Brain pericyte (primary cell): ENCODE measurements at places on chromosomes 3 and 15.
A peak's percentile ranks its signal among the peaks of the same experiment; 100 is the strongest.

- no peak for DNase-seq
Observed at GRCh38 chr3:72535772-72536171, 312.5 kb downstream of the SHQ1 start.

DNA sequence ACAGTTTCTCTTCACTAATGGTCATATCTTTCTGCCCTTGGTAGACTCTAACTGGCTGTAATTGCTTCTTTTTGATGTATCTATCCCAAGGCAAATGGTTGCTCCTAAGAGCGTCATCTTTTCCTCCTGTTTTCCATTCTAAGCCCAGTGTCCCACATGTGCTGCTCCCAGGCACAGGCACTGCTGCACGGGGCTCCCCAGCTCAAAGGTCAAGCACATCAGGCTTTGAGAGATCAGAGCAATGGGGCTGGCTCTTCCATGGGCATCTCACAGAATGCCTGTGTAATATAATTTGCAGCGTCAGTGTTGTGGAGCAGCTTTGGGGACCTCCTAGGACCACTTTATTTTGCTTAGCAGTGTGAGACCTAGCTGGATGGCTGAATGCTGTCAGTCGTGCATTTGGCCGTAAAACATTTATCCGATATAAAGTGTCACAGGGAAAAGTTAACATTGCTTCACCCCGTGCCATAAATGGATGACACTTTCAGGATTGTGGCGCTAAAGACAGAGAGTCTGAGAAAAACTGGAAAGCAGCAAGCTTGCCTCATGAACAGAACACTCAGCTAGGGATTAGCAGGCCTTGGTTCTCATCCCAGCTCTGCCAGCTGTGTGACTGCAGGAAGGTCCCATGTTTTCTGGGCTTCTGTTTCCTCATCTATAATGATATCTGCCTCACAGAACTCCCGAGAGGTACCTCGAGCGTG lies 277.5 kb upstream of the TBL1XR1 start:
- DNase-seq = no peak

DNA sequence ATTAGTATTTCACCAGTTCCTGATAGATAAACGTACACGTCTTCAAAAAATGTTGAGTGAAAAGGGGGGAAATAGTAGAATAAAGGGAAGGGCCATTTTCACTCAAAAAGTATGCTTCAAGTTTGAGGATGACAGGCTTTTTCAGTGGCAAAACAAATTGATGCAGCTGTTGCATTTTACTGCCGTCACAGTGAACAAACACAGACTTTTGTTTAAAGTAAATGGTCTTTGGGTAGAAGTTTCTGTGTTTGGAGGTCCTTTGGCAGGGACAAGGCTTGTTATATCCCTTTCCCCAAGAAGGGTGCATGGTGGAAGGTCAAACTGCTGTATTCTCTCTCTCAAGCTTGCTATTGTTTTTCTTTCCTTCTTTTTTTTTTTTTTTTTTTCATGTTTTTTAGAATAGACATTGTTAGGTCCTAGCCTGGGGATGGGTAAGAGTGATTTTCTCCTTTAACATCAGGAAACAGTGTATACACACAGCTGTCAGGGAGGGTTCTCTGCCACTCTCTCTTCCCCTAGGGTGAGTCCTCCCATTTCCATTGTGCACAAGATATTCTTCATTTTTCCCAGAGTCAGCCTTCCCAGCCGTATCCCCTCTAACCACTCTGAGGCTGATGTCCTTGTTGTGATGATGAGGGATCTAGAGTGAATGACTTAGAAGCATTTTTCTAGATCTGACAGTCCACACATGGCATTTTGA lies 6.6 kb upstream of the SUCNR1 start:
- DNase-seq = no peak

DNA sequence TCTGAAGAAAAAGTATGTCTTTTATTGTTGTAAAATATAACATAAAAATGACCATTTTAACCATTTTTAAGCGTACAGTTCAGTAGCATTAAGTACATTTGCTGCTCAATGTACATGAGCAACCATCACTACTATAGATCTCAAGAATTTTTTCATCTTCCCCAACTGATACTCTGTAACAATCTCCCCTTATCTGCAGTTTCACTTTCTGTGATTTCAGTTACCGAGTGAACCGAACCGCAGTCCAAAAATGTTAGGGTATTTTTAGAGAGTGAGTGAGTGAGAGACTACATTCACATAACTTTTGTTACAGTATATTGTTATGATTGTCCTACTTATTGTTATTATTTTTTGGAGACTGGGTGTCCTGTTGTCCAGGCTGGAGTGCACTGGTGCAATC lies 9.0 kb upstream of the SLC25A26 start:
- DNase-seq = no peak

- no peak for DNase-seq
Observed at GRCh38 chr3:85758442-85758841, 799.7 kb downstream of the CADM2 start.

- DNase-seq = peak; percentile 36
Observed at GRCh38 chr15:81338170-81339007, 14.4 kb upstream of the STARD5 start.

DNA sequence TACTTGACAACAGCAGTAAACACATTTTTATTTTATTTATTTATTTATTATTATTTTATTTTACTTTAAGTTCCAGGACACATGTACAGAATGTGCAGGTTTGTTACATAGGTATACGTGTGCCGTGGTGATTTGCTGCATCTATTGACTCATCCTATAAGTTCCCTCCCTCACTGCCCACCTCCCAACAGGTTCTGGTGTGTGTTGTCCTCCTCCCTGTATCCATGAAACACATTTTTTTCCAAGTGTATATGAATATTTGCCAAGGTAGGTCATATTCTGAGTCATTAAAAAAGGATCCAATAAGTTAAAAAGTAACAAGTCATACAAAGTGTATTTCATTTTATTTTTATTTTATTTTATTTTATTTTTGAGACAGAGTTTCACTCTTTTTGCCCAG lies 567.3 kb upstream of the KCNMB2 start:
- DNase-seq = no peak

DNA sequence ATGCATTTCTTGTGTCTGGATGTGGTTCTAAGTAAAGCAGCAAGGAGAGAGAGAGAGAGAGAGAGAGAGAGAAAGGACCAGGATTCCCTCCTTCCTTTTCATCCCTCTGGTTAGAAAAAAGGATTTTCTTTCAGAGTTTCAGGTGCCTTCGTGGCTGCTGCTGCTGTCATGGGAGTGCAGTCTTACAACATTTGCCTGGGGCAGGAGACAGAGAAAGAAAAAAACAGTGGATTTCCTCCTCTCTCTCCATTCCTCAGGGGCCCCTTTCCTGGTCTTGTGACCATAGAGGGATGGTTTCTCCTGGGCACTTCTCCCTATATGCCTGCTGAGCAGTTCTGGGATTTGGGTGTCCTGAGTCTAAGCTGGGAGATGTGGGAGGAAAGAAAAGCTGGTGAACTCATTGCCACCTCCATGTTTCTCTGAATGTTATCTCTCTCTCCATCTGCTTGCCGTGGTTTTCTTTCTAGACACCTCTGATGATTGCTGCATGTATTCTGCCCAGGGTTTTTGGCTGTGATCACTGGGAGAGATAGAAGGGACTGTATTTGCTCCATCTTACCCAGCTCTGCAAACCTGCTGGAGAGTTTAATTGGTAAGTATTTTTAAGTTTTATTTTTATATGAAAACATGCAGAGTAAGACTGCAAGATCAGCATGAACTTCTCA lies 142.4 kb upstream of the RGMA start:
- no peak for DNase-seq

GRCh38 chr3:106088304-106088703 lies 219.5 kb upstream of the CBLB start:
- DNase-seq = no peak

GRCh38 chr3:187804745-187805121 lies 59.5 kb upstream of the BCL6 start:
- no peak for DNase-seq

DNA sequence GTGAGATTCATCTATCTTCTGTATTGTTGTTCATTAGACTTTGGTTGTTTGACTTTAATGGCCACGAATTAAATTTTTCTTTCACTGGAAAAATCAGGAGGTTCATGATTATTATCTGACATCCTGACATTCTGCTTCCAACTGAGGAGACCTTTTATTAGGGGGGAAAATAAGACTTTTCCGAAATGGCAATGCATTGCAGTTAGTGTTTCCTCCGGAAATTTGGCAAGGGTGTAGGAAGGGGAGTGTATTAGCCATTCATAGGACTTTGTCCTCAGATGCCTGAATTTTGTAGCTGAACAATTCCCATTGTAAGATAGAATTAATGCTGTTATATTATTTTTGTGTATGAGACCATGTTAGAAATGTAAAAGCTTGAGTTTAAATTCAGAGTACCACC lies 450.6 kb upstream of the TGFBR2 start:
- DNase-seq = no peak

GRCh38 chr3:32249184-32249782 lies 10.8 kb downstream of the CMTM8 start:
- peak; percentile 79 for DNase-seq

DNA sequence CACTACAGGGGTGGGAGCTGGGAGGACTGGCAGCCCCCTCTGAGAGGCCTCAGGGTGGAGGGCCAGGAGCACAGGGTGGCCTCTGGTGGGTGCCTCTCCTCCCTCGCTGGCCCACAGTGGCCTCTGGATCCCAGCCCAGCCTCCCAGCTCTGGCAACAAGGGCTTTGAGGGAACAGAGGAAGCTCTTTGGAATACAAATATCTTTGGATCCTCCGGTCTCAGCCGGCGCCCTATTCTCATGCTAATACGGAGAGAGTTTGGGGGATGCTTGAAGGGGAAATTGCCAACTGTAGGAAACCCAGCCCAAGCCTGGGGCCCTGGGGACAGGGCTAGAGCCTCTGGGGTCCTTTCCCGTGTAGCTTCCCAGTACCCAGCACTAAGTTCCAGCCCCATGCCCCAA lies 33.4 kb upstream of the INSYN1 start:
- DNase-seq = no peak

- DNase-seq = no peak
Observed at GRCh38 chr3:7241584-7242302, 380.8 kb downstream of the GRM7 start.

- no peak for DNase-seq
Observed at GRCh38 chr15:72047020-72047419, 70.9 kb downstream of the MYO9A start.

DNA sequence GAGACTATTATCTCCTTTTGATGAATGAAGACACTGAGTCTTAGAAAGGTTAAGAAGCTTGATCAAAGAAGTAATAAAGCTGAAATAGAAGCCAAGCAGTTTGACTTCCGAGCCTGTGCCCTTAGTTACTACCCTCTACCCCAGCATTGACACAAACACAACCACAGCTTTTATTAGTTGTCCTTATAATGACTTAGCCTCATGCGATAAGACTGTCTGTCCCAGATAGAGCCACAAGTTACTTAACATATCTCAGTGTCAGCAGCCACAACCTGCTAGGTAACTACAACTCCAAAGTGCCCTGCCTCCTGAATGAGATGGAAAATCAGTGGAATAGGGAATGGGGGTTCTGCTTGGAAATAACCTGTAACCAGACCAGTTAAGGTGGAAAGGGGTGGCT lies 781.6 kb upstream of the CFAP20DC start:
- DNase-seq = no peak

- no peak for DNase-seq
Observed at GRCh38 chr15:97425596-97425995, 534.9 kb upstream of the ARRDC4 start.

DNA sequence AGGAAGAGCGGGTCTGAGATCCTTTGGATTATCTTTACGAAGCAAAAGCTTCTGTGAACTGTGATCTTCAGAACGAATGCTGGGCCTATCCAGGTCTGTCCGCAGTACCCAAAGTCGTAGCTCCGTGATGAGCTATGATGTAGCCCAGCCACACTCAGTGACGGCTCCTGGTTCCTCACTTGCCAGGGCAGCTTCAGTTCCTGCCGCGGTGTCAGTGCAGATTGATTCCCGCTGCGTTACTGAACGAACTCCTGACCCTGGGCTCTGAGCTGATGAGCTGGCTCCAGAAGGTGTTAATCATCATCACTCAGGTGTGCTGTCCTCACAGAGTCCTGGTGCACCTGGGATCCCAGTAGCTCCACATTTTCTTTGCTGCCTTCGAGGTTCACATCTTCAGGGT lies 45.0 kb downstream of the TMEM44 start:
- DNase-seq = no peak

DNA sequence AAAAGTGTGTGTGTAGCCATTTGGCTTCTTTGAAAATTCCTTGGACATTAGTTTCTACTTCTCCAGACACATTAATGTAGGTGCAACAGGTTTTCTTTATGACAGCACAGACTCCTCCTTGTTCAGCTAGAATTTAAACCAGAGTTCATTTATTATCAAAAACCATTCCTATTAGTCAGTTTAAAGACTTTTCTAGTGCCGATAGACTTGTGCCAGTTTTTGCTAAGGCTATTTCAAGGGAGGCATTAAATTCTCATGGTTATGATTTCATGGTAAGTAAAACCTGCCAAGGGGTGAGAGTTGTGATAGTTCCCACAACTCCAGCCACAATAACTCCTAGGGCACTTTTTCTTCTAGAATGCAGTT lies 20.6 kb upstream of the SENP7 start:
- DNase-seq = no peak

DNA sequence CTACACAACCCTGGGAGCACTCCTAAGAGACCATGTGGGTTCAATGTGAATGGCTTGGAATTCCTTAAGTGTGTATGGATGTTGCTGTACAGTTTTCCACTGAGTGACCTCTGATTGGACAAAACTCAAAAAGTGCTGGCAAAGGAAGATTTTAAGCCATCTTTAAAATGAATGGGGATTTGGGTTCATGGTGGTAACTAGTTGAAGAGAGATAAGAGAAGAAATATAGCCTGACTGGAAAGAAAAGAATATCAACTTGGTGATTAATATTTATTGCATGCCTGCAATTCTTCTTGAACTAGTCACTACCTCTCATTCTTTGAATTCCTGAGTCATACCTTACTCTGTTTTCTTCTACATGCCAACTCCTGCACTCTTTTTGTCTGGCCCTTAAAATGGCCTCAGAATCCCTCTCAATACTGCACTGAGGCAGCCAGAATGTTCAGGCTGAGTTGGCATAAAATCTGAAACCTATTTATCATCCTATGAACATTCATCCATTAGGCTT lies 124.7 kb downstream of the RPL22L1 start:
- no peak for DNase-seq
